ENCODE measurements at places on chromosomes 7 and 10. TPM values are rescaled to one million over a fixed set of nuclear protein-coding genes. Genes with fewer than 3 reads are reported as not detected.

The TMED4 gene
- total RNA-seq: 119 TPM

The SLC16A9 gene
- total RNA-seq: not detected

The TRPV5 gene
- 0.18 TPM for total RNA-seq

The AKR1C4 gene
- total RNA-seq: 0.29 TPM

The AZGP1 gene
- total RNA-seq: 43.2 TPM

The FFAR4 gene
- 88.1 TPM for total RNA-seq

The PROSER2 gene
- total RNA-seq: 56.9 TPM

The ASB10 gene
- total RNA-seq: not detected

The GNAT3 gene
- not detected for total RNA-seq

The SDK1 gene
- not detected for total RNA-seq

The CCDC7 gene
- total RNA-seq: 0.31 TPM

The PDLIM1 gene
- total RNA-seq: 20.0 TPM

The RTKN2 gene
- 3.7 TPM for total RNA-seq

The TMEM196 gene
- total RNA-seq: not detected

The CYP26C1 gene
- 0.18 TPM for total RNA-seq

The SORCS1 gene
- total RNA-seq: not detected

The NPY4R gene
- not detected for total RNA-seq

The NUTM2E gene
- total RNA-seq: not detected

The CCL24 gene
- total RNA-seq: not detected

The TRIM50 gene
- not detected for total RNA-seq

The LSM5 gene
- total RNA-seq: 11.3 TPM

The CFAP70 gene
- not detected for total RNA-seq

The SPDYE3 gene
- not detected for total RNA-seq

The DNAH11 gene
- not detected for total RNA-seq

The NEBL gene
- total RNA-seq: 0.68 TPM

The GIMAP5 gene
- total RNA-seq: not detected

The RPEL1 gene
- 0.05 TPM for total RNA-seq

The SYT15B gene
- not detected for total RNA-seq

The MKX gene
- total RNA-seq: not detected

The KIAA1549 gene
- 0.26 TPM for total RNA-seq

The ANXA8 gene
- not detected for total RNA-seq

The GPR85 gene
- not detected for total RNA-seq

The CALML5 gene
- total RNA-seq: 0.71 TPM

The TFR2 gene
- 1.7 TPM for total RNA-seq

The IDI2 gene
- total RNA-seq: not detected

The PNPLA8 gene
- total RNA-seq: 10.9 TPM

The LIPJ gene
- total RNA-seq: not detected

The HMX3 gene
- total RNA-seq: not detected

The TUBAL3 gene
- 0.47 TPM for total RNA-seq

The LBX1 gene
- total RNA-seq: not detected

The CLRN3 gene
- total RNA-seq: 21.5 TPM

All from HT-29 (cell line).